Substantia nigra (tissue), 51 donors: ENCODE measurements at places on chromosomes 16 and 17.

DNA sequence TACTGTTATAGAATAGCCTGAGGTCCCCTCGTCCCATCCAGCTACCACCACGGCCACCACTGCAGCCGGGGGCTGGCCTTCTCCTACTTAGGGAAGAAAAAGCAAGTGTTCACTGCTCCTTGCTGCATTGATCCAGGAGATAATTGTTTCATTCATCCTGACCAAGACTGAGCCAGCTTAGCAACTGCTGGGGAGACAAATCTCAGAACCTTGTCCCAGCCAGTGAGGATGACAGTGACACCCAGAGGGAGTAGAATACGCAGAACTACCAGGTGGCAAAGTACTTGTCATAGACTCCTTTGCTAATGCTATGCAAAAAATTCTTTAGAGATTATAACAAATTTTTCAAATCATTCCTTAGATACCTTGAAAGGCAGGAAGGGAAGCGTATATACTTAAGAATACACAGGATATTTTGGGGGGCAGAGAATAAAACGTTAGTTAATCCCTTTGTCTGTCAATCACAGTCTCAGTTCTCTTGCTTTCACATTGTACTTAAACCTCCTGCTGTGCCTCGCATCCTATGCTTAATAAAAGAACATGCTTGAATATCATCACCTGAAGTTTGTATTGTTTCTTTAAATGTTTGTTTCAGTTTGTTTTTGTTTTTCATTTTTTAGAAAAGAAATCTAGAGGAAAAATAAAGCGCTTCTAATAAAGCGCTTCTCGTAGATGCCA is 388.3 kb downstream of the MAF start:
- DNase-seq = no peak

DNA sequence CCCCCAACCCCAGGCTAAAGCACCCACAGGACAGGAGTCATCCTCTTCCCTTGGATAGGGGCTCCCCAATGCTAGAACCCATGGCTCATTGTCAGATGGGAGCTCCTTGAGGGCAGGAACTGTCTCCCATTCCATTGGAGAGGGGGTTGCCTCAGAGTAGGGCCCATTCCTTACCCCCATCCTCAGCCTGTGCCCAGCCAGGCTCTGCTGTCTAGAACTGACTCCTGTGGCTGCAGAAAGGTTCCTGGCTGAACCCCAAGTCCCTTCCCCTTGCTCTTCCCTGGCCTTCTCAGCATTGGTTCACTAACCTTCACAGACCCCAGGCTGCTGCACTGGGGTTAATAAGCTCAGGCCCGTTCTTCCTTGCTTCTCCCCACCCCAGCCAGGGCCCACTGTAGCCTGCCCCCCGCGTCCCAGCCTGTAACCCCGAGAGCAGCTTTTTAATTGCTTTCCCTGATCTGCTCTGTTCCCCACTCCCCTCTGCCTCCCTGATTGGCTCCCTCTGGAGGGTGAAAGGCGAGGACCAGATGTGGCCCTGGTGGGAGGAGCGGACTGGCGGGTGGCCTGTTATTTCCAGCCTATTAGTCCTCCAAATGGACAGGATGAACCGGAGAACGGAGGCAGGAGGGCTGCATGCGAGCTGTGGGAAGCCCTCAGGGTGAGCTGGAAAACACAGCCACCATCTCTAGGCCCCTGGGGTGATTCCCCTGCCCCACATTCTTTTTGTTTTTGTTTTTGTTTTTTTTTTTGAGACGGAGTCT is 6.0 kb upstream of the GFAP start:
- DNase-seq = no peak

DNA sequence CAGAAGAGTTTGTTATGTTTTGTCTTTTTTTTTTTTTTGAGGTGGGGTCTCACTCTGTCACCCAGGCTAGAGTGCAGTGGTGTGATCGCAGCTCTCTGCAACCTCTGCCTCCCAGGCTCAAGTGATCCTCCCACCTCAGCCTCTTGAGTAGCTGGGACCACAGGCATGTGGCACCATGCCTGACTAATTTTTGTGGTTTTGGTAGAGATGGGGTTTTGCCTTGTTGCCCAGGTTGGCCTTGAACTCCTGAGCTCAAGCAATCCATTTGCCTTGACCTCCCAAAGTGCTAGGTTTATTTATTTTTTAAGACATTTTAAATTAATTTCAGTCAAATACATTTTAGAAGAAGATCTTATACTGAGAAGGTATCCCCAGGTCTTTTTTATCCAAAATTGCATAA is 366.7 kb downstream of the KCNJ2 start:
- no peak for DNase-seq

- DNase-seq = no peak
Measured at GRCh38 chr17:18344021-18344420, 19.3 kb downstream of the SHMT1 start.

GRCh38 chr17:16044487-16044886 is 44.9 kb downstream of the TTC19 start:
- DNase-seq = no peak

- DNase-seq = no peak
Measured at GRCh38 chr17:76691379-76692191, 19.2 kb downstream of the MXRA7 start.

- DNase-seq = no peak
Measured at GRCh38 chr16:749010-749409, 8.2 kb upstream of the CIAO3 start.

GRCh38 chr16:67378642-67379041 is 14.7 kb downstream of the TPPP3 start:
- DNase-seq = no peak

- DNase-seq = no peak
Measured at GRCh38 chr16:69873783-69874182, 77.4 kb upstream of the CLEC18A start.

GRCh38 chr17:41868568-41868967 is 3.3 kb upstream of the KLHL11 start:
- no peak for DNase-seq

DNA sequence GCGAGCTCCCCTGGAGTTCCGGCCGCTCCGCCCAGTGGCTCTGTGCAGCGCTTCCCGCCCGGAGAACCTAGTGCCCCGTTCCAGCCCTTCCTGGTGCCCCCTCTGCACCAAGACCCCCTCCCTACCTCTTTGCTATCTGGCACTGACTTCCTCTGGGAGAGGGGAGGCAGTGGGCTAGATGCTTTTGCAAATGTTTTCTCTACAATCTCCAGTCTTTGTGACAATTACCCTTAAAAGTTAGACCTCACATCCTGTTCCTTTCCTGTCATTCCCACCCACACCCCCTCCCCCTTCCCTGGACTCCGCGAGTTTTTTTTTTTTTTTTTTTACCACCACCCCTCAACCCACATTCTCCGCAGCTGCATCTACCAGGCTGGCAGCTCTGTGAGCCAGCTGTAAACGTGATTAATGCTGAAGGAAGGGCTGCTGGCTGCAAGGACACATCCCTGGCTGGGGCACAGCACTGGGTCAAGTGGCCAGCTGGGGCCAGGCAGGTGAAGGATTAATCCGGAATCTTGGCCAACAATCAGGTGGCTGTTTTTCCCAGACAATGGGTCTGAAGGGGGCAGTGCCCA is 101.5 kb downstream of the MGAT5B start:
- no peak for DNase-seq

DNA sequence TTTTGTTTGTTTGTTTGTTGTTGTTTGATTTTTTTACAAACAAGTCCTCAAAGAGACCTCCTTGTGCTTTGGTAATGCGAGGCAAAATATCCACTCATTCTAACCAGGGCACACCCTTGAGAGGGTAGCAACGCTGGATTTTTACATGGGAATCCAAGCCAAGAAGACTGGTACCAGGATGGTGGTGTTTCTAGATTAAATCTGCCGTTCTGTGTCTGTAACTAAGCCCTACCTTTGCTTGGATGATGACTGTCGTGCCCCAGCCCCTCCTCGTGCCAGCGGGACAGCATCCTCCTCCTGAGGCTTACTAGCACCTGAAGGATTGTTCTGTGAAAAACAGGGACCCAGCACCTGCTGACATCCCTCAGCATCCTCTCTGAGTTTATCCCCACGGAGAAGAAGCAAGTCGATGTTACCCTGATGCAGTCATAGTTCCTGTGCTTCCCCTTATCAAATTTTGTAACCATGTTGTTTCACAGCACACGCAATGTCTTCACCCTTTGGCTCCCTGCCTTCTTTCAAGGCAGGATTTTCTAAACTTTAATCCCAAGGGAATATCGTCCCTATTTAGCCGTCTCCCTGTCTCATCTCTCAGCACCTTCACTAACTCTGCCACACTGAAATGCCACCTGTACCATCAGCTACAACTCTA is 5.1 kb upstream of the HSBP1 start:
- no peak for DNase-seq
